NK-92 treated with Interleukin-12 subunit alpha and Interleukin-12 subunit beta, amount 100 ng/mL, for 24 hours (cell line): ENCODE measurements at places on chromosomes 2 and 18.

DNA sequence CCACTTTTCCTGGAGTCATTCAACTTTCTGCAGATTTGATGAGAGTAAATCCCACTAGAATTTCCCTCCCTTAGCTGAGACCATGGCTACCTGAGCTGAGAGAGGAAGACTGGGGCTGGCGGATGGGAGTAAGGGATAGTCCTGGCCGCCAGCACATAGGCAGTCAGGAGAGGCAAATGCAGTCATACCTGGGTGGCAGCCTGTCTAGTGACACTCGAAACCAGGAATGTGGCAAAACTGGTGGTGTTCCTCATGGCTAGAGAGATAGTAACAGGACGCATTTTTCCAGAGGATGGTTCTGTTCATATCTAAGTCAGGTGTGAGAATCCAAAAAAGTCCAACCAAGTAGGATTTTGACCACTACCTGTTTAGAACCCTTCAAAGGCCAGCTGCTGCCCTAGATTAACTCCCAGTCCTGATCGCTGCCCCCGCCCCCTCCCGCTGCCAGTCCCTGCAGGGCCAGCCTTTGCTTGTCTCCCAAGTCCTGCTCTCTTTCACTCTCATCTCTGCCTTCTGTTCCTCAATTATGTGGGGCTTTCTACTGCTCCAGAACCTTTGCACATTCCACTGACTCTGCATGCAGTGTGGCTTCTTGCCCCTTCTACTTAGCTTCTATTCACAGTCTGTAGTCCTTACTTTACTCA is 17.4 kb upstream of the SCG2 start:
- no peak for DNase-seq

GRCh38 chr18:2325308-2325849 is 245.9 kb downstream of the METTL4 start:
- no peak for DNase-seq

GRCh38 chr2:169265591-169265990 is 96.7 kb downstream of the LRP2 start:
- no peak for DNase-seq

GRCh38 chr2:46143429-46144132 is 153.6 kb upstream of the EPAS1 start:
- DNase-seq: no peak

- DNase-seq: no peak
Measured at GRCh38 chr2:21657445-21657844, 533.7 kb downstream of the TDRD15 start.

DNA sequence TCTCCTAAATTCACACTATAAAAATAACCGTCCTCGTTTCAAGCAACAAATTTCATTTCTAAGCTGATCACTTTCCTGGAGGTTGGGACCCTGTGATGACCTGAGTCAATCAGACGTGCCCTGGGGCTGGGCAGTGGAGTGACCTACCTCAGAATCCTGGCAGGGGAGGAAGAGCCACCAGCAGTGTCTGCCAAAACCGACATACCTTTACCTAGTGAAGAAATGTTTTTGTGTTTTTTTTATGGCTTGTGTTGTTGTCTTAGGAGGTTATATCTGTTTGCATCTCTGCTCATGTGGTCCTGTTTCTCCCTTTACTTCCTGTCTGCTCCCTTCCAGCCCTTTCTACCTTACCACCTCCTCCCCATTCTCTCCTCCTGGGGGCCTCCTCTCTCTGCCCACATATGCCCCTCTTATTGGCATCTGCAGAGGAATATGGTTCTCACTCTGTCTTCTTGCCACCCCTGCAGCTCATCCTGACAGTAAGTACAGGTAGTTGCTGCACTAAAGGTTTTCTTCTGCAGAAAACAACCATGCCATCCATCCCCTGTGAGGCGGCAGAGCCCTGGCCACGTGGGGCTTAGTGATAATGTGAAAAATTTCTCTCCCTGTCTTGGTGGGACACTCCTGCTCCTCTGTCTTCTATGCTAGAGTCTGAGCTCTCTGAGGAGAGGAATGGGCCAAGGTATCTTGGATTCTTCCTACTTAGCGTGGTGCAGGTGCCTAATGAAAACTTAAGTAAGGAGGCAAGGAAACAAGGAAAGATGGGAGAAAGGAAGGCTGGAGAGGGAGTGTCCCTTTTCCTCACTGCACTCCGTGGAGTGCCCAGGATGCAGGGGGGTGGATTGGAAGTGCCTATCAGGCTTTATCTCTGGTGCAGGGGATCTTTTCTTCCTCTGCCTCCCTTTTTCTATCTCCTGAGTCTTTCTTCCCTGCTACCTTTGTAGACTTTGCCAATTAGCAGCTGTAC is 15.4 kb downstream of the ACOXL start:
- DNase-seq: no peak

GRCh38 chr2:21820271-21820670 is 696.5 kb downstream of the TDRD15 start:
- no peak for DNase-seq

GRCh38 chr18:43159086-43159770 is 43.7 kb upstream of the RIT2 start:
- no peak for DNase-seq

- no peak for DNase-seq
Measured at GRCh38 chr2:10566018-10566417, 117.9 kb upstream of the ODC1 start.

DNA sequence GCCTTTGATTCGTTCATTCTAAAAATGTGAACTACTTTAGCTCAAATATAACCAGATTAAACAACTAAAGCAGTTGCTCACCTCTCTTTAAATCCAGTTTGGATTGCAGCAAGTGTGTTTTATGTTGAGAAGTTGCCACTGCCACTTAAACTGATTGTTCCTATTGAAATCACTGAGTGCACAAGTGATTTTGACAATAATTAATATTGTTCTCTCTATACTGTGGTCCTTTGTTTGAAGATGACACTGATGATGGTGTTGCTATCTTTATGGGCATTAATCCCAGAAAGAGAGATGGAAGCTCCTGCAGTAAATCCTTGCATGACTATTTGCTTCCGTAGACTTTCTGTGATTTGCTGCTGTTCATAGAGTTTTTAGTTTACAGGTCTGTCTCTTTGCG is 251.4 kb upstream of the ZEB2 start:
- no peak for DNase-seq

- no peak for DNase-seq
Measured at GRCh38 chr2:184936761-184937160, 338.4 kb downstream of the ZNF804A start.

GRCh38 chr2:197932374-197932773 is 128.0 kb downstream of the PLCL1 start:
- no peak for DNase-seq

DNA sequence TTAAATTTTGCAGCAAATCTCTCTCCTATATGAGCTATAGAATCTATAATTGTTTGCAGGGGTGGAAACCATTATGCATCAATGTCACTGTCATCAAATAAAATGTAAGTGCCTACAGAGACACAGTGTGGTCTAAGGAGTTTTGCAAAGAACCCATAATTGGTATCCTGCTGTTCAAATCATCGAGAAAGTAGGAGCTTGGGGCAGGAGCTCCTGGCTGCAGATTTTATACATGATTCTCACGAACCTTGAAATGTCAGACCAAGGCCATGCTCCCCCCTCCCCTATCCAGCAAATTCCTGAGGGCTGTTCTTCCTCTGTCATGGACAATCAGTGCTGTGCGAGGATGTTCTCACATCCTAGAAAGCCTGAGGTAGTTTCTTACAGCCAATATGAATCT is 119.5 kb upstream of the CYRIA start:
- DNase-seq: no peak

GRCh38 chr18:9546468-9546867 is 67.9 kb downstream of the PPP4R1 start:
- DNase-seq: no peak
